Activated T-helper 9 cell treated with anti-CD3 and anti-CD28 coated beads, Interleukin-2, amount 50 U/mL, for 16 hours (primary cell): ENCODE measurements at places on chromosomes 4 and X.
A peak's percentile ranks its signal among the peaks of the same experiment; 100 is the strongest.

GRCh38 chrX:104318330-104319009, 63.7 kb upstream of the ESX1 start:
- no peak for DNase-seq

DNA sequence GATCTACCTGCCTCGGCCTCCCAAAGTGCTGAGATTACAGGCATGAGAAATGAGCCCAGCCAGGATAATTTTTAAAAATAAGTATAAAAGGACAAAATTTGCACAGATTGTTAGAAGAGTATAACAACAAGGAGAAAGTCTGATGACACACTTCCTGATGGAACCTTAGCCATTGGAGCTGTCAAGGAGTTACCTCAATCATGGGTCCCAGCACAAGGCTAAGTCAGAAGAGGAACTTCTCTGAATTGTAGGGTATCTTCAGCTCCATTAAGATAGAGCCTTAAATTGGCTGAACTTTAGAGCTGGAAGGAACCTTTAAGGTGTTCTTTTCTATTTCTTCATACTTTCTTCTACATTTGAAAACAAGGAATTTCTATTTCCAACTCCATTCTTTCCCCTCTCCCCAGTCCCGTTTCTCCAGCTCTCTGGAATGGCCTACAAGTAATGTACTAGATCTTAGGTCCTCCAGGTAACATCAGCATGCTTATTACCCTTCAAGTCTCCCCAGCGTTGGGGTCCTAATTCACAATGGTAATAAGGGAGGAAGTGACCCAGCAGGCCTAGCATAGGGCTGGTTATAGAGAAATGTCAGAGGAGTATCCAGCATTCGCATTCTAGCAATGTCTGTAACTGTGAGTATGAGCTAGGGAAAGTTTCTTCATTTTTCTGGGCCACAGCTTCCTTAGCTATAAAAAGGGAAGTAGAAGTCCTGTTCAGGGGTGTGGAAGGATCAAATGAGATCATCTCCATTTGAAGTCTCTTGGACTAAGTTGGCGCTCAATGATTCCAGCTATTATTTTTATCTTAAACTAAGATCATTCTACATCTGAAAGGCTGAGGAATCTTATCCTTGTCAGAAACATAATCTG, 18.5 kb upstream of the RBPJ start:
- no peak for DNase-seq

- no peak for DNase-seq
Observed at GRCh38 chrX:68252664-68253063, 180.6 kb downstream of the OPHN1 start.

GRCh38 chr4:76799140-76799539, 98.8 kb downstream of the SOWAHB start:
- DNase-seq = no peak

DNA sequence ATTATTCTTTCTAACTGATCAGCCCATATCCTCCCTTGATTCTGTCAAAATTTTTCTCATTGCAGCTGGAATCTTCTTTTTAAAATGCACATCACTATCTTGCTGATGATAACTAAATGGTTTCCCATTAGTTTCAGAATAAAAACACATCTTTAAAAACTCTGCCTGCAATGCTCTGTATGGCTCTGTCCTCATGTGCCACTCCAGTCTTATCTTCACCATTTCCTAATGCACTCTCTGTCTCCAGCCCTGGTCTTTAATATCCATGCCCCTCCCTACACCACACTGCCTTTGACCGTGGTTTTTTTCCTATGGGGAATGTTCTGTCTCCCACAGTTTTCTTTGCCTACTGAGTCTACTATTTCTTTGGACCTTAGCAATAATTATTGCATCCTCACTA, 244.1 kb upstream of the ARSJ start:
- no peak for DNase-seq

DNA sequence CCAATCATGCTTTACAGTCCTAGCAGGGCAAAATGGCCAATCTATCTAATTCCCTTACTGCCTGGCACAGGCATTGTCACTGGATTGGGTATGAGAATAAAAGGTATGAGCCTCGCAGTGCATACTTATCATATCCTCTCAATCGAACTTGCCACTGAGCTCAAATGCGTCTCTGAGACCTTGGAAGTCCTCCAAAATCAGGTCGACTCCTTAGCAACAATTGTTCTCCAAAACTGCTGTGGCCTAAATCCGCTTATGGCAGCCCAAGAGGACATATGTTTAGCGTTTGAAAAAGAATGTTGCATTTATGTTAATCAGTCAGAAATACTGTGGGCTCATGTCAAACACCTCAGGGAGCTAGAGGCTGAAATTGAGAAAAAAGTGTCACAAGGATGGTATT, 69.7 kb downstream of the SPIN4 start:
- no peak for DNase-seq

DNA sequence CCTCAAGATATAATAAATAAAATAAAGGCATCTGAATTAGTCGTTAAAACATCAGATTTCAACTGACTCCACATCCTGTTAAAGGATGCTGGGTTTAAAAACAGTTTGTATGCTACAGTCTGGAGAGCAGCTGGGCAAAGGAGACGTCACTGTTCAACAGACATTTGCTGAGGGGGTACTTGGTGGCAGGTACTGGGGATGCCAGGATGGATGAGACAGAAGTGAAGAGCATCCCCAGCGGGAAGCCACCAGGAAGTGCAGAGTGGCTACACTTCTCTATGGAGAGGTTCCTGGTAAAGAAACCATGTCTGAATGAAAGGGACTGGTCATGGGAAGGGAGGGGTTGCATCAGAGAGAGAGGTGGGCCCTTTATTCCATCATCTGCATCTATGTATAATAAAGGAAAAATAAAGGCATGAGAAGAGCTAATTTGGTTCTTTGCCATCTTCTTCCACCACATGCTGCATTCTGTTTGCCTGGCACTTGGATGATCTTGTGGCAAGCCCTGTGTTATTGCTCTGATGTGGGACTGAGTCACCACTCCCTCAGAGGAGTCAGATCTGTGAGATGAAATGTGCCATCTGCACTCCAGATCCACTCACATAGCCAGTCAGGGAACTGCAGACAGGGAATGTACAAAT, 145.0 kb downstream of the SOWAHB start:
- no peak for DNase-seq

- DNase-seq = no peak
Observed at GRCh38 chrX:130267956-130268448, 697 bp downstream of the ZNF280C start.

GRCh38 chrX:136658151-136658550, 10.2 kb downstream of the CD40LG start:
- no peak for DNase-seq

GRCh38 chr4:94442251-94442650, 9.5 kb upstream of the PDLIM5 start:
- DNase-seq = no peak

- no peak for DNase-seq
Observed at GRCh38 chr4:80685214-80685613, 345.3 kb upstream of the BMP3 start.

GRCh38 chr4:163063891-163064290, 102.8 kb downstream of the NAF1 start:
- no peak for DNase-seq

DNA sequence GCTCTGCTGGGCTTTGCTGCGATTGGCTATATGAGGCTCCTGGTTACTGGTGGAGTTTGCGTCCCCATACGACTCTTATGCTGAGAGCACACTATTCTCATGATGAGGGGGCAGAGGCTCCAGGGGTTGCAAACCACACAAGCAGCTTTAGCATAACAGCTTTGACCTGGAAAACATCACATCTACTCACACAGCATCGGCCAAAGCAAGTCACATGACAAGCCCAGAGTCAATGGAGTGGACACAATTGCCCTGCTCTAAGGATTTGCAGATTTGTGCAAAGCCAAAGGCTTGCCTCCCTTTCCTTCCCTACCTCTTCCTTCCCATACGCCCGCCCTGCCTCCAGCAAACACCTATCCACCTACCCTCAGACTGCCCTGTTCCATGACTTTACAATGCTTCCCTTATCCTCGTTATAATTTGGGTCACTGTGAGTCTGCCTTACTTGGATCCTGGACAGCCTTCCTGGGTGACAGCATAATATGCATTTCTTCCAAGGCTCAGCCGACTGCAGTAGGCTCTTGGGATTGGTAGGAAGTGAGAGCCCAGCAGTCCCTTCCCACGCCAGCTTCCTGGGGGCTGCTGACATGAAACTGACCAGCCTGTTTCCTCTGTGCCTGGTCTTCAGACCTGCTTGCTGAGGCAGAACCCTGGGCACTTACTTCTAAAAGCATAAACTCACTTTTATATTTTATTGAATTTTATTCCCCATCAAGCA, 208.2 kb upstream of the PSAPL1 start:
- no peak for DNase-seq

GRCh38 chr4:110197529-110198042, 829 bp downstream of the ELOVL6 start:
- DNase-seq = peak; percentile 33

DNA sequence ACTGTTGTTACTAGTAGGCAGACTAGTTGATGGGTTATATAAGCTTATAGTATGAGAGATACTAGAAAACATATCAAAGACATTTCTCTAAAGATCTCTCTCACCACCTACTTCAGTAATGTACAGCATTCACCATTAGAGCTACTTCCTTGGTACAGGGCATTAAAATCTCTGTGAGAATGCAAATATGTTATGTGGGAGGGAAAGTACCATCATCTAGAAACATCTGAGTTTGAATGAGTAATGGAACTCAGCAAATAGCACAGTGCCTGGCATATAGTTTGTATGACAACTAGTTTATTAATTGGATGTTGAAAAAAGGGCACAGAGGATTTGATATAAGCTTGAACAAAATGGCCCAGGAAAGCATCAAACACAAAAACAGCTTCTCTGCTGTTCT, 211.1 kb downstream of the GLUD2 start:
- DNase-seq = no peak

- DNase-seq = no peak
Observed at GRCh38 chr4:189497516-189497915, 443.2 kb upstream of the FRG1 start.

GRCh38 chr4:2280531-2281300, 18.8 kb upstream of the MXD4 start:
- no peak for DNase-seq

DNA sequence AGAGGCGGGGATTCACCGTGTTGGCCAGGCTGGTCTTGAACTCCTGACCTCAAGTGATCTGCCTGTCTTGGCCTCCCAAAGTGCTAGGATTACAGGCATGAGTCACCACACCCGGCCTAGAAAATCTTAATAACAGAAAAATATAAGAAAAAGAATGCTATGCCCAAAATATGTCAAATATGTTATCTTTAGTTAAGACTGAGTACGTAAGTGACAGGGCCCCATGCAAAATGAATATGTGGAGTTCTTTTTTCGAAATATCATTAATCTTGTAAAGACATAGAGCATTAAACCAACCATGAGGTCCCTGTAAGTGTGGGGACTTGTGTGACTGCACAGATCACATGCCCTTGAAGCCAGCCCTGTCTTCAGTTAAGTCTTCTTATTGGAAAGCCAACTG, 8.9 kb upstream of the ZNF518B start:
- DNase-seq = no peak

DNA sequence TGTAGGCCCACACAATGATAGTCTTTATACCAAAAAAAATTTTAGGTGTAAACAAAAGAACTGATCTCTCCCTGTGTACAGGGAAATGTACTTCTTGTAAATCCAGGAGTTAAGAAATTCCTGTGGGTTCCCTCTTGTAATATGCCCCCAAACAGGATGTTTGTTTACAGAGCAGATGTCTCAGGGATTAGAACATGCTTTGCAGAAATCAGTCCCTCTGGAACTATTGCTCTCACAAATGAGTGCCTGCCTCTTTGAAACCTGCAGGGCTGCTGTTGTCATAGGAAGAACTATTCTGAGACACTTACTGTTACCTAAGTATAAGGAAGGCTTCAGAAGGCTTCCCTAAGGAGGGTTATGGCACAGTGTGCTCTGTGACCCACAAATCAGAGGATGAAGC, 35.6 kb downstream of the PAK3 start:
- DNase-seq = no peak

DNA sequence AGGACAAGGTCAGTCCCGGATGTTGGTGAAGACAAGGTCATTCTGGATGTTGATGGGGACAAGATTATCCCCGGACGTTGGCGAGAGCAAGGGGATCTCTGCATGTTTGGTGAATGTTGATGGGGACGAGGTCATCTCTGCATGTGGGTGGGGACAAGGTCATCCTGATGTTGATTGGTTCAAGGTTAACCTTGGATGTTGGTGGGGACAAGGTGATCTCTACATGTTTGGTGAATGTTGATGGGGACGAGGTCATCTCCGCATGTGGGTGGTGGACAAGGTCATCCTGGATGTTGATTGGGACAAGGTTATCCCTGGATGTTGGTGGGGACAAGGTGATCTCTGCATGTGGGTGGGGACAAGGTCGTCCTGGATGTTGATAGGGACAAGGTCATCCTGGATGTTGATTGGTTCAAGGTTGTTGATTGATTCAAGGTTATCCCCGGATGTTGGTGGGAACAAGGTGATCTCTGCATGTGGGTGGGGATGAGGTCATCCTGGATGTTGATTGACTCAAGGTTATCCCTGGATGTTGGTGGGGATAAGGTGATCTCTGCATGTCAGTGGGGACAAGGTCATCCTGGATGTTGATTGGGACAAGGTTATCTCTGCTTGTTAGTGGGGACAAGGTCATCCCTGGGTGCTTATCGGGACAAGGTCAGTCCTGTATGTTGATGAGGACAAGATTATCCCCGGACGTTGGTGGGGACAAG, 28.8 kb upstream of the PLCXD1 start:
- no peak for DNase-seq

GRCh38 chr4:94358101-94358500, 15.5 kb upstream of the HPGDS start:
- no peak for DNase-seq

DNA sequence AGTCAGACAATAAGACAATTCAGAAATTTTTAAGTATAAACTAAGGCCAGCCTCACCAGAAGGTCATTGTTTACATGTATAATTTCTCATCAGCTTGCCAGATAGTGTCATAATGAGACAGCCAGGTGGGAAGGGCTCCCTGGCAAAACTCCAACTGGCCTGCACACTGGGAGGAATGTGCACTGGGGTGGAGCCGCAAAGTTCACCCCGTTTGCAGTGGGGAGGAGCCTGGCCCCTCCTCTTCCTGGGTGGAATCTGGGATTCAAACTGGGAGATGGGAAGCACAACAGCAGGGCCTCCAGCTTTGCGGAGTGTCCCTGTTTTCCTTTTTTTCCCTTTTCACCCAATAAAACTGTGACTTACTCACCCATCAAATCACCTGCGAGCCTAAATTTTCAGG, 329.9 kb downstream of the SMARCA1 start:
- DNase-seq = no peak

DNA sequence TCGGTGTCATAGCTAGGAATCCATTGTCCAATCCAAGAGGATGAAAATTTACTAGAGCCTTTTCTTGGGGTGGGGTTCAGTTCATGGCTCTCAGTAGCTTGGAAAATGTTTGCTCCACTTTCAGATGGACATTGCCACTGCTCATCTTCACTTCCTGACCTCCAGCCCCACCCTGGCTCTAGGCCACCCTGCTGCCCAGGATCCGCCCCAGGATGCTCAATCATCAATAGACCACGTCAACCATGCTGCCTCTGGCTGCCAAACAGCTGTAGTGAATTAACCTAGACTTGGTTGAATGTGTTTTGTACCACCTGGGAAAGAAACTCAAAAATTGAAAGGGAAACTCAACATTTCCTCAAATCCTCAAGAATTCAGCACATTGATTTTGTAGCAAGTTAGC, 37.2 kb upstream of the HSD17B10 start:
- no peak for DNase-seq

- DNase-seq = no peak
Observed at GRCh38 chr4:53786632-53787031, 195.3 kb upstream of the LNX1 start.
